ENCODE measurements at places on chromosomes 12 and 14.

DNA sequence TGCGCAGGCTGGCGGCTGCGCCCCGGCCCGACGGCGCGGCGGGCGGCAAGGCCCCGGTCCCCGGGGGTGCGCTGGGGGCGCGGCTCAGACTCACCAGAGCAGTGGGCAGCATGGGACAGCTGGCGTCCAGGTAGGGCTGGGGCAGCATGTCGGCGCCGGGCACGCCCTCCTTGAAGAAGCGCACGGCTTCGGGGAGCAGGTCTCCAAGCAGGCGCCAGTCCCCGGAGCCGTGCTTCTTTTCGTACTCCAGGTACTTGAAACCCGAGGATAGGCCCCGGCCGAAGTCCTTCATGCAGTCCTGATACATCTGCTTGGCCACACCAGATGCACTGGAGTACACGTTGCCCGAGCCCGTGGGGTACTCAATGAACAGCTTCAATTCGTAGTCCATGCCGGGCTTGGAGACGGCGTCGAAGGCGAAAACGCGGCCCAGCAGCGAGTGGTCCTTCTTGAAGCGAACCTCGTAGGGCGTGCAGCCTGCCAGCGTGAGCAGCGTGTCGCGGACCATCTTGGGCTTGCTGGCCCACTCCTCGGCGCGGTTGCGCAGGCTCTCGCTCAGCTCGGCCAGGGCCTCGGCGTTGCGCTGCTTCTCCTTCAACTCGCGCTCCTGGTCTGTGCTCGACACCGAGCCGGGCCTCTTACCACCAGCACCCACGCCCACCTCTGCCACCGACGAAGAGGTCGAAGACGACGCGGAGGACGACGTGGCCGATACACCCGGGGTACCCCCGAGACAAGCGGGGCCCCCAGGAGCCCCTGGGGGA lies 2.2 kb downstream of the IRF2BPL start:
- DNase-seq = no peak

GRCh38 chr14:24710403-24711112 lies 76.6 kb upstream of the GZMB start:
- peak; percentile 39 for DNase-seq

DNA sequence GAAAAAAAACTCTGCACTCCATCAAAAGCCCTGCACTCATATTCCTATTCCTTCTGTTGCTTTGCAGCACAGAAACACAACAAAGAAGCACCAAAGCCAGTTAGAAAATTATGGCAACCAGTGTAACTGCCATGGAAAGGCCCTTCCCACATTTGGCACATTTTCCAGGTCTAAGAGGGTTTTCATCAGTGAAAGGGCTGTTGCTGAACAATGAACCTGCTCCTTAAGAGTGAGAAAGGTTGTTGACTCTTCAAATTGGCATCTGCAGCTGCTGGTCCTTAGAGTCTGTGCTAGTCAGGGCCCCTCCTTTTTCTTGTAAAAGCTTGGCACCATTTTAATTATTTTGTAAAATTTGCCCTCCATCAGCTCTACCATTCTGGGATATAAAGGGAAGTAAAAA lies 378.7 kb upstream of the KITLG start:
- DNase-seq = no peak

GRCh38 chr12:4044736-4045730 lies 171.8 kb upstream of the PARP11 start:
- no peak for DNase-seq

- no peak for DNase-seq
Measured at GRCh38 chr14:99361596-99362215, 89.7 kb upstream of the BCL11B start.
